T-helper 22 cell (primary cell): ENCODE measurements at places on chromosomes 7 and 10.

DNA sequence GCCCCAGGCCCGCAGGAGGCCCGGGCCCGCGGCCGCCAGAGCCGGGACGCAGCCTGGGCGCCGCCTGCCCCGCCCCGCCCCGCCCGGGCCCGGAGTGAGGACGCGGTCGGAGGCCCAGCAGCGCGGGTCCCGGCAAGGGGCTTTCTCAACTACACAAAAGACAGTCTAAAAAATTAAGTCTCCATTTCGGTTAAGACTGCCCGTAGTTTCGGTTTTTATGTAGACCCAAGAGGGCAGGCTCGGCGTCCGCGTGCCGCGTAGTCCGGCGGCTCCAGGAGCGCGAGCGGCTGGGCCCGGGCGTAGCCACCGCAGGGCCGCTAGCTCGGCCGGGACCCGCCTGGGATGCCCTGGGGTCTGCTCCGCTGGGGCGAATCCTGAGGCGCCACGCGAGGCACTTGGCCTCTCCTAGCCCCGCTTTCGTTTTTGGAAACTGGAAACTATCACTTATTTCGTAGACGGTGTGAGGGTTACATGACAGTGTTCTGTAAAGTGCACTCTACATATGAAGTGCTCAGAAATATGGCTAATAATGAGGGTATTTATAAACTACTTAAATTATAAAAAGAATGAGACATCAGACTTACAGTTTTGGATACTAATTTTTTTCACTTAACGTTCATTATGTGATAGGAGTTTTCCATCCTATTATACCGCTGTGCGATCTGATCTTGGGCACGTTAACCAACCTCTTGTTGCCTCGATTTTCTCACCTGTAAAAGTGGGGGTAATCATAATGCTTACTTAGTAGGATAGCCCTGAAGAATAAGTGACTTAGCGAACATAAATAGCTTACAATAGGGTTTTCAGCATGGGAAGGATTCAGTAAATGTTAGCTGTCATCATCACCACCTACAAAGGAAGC lies 573 bp downstream of the BLVRA start:
- DNase-seq, result peak; percentile 16

DNA sequence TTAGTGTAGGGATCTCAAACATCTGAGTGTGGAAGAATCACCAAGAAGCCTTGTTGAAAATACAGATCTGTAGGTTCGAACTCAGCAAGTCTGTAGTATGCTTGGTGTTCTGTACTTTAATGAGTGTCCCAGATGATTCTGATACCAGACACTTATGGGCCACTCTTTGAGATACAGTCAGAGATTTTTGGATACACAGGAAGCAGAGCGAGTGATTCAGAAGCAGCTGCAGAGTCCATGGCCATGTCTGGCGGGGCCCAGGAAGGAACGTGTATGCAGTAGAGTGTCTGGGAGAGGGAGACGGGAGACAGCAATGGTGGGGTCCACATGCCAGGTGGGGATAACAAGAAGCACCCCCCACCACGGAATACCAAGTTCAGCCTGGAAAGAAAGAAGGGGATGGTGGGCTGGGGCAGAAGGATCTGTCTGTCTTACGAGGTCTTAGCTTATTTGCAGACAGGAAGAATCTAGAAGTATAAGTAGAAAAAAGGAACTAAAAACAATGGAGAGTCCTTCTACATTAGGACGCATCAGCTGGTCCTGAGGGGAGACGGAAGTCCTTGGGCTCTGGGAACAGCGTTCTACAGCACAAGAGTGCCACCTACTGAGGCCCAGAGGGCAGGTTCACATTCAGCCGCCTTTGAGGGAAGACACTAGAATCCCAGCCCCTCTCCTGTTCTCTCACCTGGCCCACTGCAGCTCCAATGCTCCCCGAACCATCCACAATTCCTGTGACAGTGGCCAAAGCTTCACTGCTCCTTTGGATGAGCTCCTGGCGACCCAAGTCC lies 55.4 kb downstream of the SLC37A3 start:
- DNase-seq, result no peak

- no peak for DNase-seq
These were observed 187.9 kb downstream of the PTPRN2 start for GRCh38 chr7:158399762-158400161.

GRCh38 chr7:157423886-157424565 lies 87.2 kb downstream of the DNAJB6 start:
- no peak for DNase-seq

DNA sequence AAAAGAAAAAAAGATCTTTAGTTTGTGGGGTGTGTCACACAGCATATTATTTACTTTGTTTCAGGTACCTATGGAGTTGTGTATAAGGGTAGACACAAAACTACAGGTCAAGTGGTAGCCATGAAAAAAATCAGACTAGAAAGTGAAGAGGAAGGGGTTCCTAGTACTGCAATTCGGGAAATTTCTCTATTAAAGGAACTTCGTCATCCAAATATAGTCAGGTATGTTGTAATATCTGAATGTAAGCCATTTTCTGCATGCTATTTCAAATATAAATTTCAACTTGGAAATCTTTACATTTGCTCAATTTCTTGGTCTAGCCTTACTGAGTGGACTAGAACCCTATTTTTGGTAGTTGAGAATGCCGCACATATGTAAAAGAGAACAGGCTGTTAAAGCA lies 6.4 kb downstream of the CDK1 start:
- no peak for DNase-seq

DNA sequence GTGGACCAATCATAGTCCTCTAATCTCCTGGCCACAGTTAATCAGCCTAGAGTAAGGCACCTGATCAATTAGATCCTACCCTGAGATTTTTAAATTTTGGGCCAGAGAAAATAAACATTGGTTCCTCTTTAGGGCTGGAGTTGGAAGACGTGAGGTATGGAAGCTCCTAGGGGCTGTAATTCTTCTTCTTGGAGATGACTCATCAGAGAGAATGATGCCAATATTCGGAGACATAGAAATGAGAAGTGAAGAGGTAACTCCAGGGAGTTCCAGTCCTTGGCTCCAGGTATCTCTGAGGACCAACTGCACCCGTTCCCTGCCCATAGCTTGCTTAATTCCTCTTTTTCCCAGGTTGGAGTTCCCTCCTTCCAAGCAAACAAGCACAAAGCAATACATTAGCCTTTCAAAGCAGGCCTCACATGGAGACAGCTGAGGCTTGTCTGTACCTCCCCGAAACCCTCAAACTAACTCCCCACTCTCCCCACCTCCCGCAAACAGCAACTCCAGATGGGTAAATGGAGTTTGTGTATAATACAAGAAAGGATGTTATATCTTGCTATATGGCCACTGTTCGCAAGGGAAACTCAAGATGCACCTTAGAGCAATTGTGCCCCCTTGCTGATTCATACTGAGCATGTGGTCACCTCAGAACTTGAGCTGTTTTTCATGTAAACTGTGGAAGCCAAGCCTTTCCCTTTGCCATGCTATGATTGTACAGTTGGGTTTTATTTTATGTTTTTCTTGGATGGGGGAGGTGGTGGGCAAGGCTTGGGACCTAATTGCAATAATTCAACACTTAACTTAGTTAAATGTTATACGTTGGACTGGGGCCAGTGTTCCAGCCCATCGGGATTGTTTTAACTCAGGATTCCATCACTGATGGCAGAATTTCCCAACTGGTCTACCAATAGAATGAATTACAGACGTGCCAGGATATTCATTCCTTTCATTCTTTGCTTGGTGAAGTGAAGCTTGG lies 29.3 kb downstream of the PIK3AP1 start:
- no peak for DNase-seq

DNA sequence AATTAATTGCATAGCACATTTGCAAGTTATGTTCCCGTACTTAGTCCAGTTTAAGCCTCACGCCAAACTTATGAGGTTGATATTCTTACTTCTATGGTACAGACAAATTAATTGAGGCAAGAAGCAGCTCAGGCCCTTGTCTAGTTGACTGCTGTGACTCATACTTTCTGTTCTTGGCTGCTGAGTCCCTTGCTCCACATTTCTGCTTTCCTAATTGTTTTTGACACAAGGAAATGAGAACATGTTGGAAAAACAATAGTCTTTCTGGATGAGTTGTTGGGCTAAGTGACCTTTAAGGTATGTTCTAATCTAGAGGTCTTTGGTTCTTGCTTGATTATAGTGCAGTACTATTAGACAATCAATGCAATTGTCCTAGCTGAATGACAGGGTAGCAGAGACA lies 331.8 kb downstream of the NRG3 start:
- no peak for DNase-seq

GRCh38 chr10:6399231-6399741 lies 180.8 kb downstream of the PRKCQ start:
- DNase-seq, result no peak

- no peak for DNase-seq
These were observed 47.5 kb downstream of the INSYN2A start for GRCh38 chr10:127148933-127149220.

GRCh38 chr7:46321556-46322205 lies 400.6 kb upstream of the IGFBP3 start:
- no peak for DNase-seq

DNA sequence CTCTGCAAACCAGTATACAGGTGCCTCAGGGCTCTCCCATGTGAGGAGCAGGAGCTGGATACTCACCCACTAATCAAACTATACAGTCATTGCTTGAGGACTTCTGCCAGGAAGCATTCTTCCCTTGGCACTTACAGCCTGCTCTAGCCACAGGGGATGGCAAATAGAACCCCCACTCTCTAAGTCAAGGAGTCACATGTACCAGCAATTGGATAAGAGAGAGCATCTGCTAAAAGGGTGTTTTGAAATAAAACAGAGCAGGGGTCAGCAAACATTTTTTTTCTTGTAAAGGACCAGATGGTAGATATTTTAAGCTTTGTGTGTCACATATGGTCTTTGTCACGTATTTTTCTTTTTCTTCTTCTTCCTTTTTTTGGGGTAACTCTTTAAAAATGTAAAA lies 865.2 kb upstream of the GHITM start:
- DNase-seq, result no peak

DNA sequence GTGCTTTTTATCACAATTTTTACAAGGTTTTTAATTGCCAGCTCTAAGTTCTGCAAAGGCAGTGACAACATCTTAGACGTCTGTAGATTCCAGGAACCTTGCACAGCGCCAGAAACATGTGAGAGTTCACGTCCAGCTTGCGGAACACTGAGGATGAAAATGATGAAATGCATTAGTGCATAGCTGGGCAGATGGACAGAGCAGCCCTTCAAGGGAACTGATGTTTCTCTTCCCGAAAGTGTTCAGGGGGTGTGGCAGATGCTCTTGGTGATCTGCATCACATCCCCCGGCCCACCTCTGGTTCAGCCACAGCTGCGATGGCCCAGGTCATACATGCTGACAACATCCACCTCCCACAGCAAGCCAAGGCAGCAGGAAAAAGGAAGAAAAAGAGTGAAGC lies 40.9 kb downstream of the ITIH5 start:
- no peak for DNase-seq

GRCh38 chr7:137097111-137097510 lies 228.7 kb downstream of the CHRM2 start:
- no peak for DNase-seq

DNA sequence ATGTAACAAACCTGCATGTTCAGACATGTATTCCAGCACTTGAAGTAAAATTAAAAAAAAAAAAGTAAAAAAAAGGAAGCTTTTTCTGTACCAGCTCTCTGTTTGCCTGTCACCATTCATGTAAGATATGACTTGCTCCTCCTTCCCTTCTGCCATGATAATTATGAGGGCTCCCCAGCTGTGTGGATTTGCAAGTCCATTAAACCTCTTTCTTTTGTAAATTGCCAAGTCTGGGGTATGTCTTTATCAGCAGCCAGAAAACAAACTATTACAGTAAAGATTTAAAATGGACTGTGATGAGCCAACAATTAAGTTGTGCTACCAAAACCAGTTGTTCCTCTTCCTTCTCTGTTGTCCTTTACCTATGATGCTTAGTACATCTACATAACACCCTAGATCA lies 619.6 kb downstream of the ARL4A start:
- no peak for DNase-seq

- DNase-seq, result no peak
These were observed 447.6 kb downstream of the TFEC start for GRCh38 chr7:115582956-115583355.

DNA sequence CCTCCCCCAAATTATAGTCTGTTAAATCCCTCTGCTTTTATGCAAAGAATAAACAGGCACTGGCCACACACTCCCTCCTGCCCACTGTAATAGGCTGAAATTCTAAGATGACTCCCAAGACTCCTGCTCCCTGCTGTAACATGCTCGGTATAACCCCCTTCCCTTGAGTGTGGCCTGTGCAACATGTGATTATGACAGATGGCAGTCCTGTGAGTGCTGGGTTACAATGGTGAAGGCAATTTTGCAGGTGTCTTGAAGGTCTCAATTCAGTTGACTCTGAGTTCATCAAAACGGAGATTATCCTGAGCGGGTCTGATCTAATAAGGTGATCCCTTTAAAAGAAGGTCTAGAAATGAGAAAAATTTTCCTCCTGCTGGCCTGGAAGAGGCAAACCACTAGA lies 55.9 kb downstream of the CREB3L2 start:
- DNase-seq, result no peak

DNA sequence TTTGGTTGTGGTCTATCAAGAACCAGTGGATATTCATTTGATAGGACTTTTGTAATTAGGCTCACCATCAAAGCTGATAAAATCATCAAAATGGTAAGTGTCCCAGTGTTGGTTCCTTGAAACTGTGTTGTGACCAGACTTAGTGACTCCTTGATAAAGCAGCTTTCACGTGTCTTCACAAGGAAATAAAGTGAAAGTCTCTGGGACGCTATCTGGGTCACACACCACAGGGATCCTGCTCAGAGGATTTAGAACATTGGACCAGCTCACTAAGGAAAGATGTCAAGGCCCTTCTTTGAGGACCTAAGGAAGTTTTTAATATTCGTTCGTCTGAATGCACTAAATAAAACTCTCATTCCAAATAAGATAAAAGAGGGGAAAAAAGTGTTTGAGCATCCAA lies 193.1 kb downstream of the RNLS start:
- no peak for DNase-seq

- no peak for DNase-seq
These were observed 185.6 kb downstream of the ANK3 start for GRCh38 chr10:60203993-60204618.

DNA sequence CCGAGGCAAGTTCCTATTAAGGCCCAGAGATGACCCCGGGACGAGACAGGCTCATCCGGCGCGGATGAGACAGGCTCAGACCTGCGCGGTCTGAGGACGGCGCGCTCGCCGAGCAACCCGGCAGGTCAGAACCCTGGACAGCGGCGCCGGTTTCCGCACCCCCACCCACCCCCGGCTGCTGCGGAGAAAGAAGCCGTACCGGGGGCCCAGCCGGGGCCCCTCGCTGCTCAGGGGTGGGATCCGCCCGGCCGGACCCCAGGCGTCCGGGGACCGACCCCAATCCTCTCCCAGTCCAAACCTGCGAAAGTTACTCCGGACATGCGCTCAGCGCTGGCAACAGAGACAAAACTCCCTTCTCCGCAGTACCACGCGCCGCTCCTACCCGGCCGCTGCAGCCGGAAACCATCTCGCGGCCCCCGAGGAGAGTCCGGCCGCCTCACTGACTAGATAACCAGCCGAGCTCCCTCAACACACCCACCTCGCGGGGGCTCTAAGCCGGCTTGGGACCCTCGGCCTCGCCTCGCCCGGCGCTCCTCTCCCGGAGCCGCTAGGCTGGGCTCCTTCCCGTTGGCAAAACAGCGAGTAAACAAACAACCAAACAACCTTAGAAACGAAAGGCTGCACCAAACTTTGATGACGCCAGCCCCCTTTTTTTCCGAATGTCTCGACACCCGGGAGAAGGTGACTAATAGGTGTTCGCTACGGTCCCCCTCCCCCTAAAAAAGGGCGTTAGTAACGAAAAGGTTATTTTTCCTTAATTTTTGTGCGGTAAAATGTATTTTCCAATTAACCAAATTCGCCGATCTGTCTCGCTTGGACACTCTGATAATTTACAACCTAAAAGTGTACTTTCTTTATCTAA lies 2.3 kb upstream of the DRGX start:
- no peak for DNase-seq

GRCh38 chr7:39825401-39825980 lies 124.6 kb upstream of the CDK13 start:
- no peak for DNase-seq
